ENCODE measurements at places on chromosomes 13 and 19.

DNA sequence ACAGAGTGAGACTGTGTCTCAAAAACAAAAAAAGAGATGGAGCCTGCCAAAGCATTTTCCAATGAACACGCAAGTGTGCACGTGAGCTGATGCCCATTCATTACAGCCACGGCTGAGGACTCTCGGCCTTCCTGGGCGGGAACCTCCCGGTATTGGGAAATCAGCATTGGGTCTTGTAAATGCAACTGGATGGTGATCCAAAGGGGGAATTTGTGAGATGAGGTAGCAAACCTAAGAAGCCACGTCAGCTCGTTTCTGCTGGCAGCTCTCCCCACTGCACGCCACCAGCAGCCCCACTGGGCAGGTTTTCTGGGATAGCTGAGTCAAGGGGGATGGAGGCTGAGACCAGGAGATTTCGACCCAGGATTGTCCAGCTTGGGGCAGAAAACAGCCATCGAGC, 11.5 kb downstream of the C13orf46 start:
- no peak for DNase-seq

DNA sequence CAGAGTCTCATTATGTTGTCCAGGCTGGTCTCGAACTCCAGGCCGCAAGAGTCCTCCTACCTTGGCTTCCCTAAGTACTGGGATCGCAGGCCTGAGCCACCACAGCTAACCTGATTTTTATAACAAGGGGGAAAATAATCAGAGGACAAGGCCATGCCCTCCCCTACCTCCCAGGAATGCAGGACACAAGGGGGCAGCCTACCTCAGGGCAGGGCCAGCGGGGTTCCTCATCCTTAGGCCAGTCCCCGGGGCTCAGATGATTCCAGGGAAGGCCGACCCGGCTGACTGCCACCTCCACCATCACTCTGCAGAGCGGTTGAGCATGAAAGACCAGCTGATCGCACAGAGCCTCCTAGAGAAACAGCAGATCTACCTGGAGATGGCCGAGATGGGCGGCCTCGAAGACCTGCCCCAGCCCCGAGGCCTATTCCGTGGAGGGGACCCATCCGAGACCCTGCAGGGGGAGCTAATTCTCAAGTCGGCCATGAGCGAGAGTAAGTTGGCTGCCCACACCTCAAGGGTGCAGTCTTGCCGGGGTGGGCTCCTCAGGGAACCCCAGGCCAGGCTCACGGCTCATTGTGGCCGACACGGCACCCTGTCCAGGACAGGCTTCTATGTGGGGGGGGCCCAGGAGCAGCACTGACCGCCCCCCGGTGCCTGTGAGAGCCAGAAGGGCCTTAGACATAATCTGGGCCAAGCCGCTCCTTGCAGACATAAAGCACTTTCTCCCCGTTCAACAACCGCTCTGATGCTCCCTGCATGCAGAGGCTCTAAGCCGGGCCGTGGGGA, 26.8 kb downstream of the PEX11G start:
- no peak for DNase-seq

DNA sequence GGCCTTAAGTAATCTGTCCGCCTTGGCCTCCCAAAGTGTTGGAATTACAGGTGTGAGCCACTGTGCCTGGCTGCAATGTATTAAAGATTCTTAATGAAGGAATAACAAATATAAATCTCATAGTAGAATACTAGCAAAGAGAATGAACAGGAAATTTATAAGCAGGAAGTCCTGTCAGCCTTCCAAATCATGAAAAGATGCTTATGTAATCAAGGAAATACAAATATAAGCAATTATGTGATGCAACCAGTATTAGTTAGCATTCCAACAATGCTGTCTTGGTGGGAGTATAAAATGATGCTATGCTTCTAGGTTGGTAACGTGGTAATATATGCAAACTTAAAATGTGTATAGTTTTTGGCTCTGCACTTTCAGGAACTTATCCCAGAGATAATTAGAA, 133.8 kb downstream of the PDS5B start:
- DNase-seq = no peak

GRCh38 chr19:45267296-45267695, 16.2 kb downstream of the MARK4 start:
- DNase-seq = no peak

- no peak for DNase-seq
Measured at GRCh38 chr13:109919715-109920375, 133.5 kb upstream of the IRS2 start.
